ENCODE measurements at places on chromosomes 2 and 18.

DNA sequence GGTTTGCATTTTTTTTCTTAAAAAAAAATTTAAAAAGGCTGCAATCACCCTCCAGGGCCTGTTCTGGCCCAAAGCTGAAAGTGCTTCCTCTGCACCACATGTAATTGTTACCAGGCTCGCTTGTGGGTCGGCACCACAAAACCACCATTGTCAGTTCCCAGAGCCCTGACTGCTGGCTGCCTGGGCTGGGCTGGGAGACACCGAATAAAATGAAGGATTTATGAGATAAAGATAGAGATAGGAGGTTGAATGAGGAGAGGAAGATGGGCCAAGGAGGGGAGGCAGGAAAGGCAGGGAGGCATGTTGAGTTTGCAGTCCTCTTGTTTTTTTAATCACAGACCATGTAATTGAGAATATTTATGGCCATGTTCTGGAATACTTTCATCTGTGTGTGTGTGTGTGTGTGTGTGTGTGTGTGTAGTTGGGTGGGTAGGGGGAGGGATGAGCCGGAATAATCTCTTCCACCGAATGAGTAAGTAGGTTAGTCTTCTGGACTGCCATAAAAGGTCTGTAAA is 14.7 kb downstream of the NRP2 start:
- DNase-seq: no peak

- DNase-seq: no peak
These were observed 56.6 kb upstream of the SLC1A4 start for GRCh38 chr2:64932371-64933216.

GRCh38 chr18:49898421-49898820 is 85.1 kb upstream of the ACAA2 start:
- no peak for DNase-seq

GRCh38 chr2:24073816-24074215 is 2.3 kb downstream of the SF3B6 start:
- no peak for DNase-seq

DNA sequence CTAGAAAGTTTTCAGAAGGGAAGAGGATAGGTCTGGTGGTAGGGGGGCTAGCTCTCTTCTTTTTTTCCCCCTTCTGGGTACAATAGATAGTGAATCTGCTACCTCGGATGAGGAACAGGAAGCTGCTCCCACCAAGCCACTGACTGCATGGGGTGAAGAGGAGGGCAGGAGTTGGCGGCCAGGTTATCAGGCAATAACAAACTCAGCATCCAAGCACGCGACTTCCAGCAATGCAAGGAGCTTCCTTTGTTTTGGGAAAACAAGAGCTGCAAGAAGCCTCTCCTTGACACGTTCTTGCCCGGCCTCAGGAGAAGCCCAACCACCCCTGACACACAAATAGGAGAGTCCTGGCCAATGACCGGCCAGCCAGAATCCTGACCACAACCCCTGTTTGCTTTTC is 32.2 kb downstream of the NHEJ1 start:
- DNase-seq: no peak

- DNase-seq: peak; percentile 46
These were observed at the start of gene HNMT for GRCh38 chr2:137964066-137964858. Gene HNMT, plus strand, starts transcription at chr2:137964473. Its CDS starts 19 bp downstream, at chr2:137964492.

GRCh38 chr2:131034122-131035051 is 58.9 kb downstream of the FAM168B start:
- DNase-seq: no peak

DNA sequence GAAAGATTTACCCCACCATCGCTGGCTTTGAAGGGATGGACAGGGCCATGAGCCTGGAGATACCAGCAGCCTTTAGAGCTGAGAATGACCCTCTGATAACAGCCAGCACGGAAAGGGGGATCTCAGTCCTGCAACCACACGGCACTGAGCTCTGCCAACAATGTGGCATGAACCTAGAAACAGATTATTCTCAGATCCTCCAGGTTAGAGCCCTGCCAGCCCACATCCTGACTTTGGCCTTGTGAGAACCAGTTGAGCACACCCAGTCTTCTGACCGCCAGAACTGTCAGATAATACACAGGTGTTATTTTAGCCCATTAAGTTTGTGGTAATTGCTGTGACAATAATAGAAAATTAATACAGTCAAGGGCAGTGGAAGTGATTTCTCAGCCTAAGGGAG is 9.4 kb upstream of the GNLY start:
- DNase-seq: no peak

DNA sequence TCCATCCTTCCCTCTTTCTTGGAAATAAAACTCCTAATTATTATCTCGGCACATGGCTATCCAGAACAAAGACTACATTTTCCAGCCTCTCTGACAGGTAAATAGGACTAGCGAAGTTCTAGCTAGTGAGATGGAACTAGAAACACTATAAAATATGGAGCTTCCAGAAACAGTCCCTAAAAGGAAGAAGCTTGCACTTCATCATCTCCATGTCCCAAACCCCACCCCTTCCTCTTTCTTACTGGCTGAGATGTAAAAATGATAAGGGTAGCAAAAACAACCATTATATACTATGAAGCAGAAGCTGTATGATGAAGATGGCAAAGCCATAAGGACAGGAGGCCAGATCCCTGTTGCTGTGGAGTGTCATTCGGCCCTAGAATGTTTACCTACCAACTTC is 11.7 kb upstream of the ACTR2 start:
- no peak for DNase-seq

DNA sequence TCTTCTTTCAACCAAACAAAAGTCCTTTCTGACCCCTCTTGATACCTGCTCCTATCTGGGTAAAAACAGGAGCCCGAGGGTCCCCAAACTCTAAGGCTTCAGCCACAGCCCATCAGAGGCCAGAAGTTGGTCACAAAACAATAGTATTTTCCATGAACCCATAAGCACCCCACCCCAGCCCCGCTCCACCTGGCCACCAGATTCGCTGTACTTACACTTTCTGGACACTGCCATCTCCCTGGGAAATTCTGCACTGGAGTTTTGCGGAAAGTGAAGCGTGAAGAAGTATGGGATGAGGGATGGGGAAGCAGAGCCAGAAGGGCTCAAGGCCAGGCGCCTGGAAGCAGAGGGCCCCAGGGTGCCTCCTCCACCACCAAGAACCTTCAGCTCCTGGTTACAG is 5.2 kb upstream of the RUFY4 start:
- no peak for DNase-seq

GRCh38 chr2:5070257-5070656 is 621.9 kb upstream of the SOX11 start:
- DNase-seq: peak; percentile 45

GRCh38 chr18:3869848-3870247 is 419.9 kb downstream of the TGIF1 start:
- DNase-seq: peak; percentile 14

DNA sequence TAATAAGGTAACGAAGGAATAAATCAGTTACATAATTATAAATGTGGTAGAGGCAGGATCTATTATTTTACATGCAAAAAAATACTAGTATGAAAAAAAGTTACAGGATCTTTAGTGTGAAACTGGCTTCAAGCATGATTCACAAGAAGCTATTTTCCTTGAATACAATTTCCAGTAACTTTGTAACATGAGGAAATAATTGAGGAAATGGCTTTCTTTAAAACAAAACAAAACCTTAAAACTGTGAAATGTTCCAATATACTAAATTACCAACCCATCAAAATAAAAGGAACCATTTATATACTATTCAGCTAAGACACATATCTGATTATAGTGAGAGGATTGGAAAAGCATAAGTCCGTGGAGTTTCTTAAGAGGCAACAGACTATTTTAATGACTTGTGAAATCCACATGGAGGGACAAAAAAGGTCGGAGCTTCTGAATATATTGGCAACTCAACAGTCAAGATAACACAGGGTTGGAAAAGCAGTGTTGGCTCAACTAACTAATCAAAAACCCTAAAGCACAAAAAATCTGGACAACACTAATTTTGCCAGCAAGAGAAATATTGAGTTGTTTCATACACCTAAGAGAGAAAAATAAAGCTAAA is 10.6 kb downstream of the IRS1 start:
- no peak for DNase-seq

GRCh38 chr2:40646642-40647041 is 194.8 kb upstream of the SLC8A1 start:
- DNase-seq: no peak

GRCh38 chr18:49751427-49752094 is 61.8 kb downstream of the ACAA2 start:
- DNase-seq: no peak

- DNase-seq: no peak
These were observed 91.8 kb upstream of the SERTAD2 start for GRCh38 chr2:64745562-64745961.

DNA sequence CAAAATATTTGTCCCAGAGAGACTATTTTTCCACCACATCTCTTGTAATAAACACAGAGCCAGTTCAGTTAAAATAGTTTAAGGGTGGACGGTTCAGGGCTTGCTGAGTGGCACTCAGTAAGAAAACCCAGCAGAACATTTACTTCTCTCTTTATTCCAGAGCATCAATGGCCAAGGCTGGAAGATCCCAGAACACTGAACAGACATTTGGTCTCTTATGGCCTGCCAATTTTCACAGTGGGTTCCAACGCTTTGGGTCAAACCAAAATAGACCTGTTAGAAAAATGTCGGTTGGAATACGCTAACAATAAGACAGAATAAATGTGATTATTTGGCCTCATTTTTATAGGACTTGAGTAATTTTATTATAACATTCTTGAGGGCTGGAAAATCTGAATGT is 580.3 kb upstream of the TMEFF2 start:
- no peak for DNase-seq

GRCh38 chr18:56326336-56327072 is 311.9 kb downstream of the TXNL1 start:
- no peak for DNase-seq

- DNase-seq: peak; percentile 75
These were observed 36.9 kb upstream of the BMPR2 start for GRCh38 chr2:202339071-202339870.

DNA sequence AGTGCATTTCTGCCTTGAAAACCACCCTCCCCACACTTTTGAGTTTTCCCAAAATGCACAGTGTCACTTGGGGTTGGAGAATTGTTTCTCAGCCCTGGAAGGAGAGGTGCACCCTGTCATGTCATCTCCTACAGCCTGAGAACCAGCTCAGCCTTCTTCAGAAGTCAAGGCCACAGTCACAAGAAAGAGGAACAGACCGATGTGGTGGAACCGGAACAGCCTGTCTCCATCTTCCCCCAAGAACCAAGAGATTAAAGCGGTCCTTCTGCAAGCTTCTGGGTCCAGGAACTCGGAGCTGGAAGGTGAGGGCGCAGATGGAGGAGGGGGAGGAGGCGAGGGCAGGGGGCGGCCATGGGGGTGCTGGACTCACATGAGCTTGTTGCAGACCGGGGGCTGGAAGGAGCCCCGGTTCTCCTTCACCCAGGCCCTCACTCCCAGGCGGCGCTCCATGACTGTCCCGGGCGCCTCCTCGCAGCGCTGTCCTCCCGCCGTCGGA is 248 bp downstream of the HAAO start:
- no peak for DNase-seq

GRCh38 chr2:233928594-233929351 is 11.6 kb downstream of the TRPM8 start:
- DNase-seq: no peak

DNA sequence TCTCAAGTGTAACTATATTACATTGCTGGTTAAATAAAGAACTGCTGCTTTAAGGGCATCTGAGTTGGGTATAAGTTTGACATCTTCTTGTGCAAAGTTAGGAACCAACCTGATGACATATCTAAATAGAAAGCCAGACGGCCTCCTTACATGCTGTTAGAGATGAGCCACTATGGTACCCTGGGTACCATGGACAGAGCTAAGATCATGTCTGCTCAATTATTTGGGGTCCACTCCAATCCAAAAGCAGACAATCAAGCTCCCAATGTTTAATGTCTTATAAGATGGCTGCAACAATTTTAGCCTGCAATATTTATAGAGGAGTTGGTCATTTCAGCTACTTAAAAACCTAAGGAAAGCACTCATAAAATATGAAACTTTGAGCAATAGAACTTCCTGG is 86.2 kb downstream of the UPP2 start:
- DNase-seq: no peak

DNA sequence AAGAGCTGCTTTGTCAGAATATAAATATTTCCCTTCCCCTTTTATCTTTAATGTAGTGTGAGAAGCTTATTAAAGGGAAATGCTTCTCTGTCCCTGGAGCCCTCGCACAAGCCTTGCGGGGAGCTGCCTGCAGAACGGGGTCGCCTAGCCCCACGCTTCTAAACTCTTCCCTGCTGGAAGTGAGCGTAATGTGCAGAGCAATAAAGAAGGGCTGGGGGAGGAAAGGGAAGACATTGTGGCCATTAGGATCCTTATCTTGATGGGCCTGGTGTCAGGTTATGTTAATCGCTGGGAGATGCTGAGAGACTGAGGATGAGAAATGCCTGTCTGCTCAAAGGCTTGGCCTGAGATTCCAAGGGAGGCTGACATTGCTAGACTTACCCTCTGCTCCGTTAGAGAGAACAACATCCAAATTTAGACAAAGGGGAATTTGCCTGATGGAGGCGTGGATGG is 18.9 kb upstream of the FZD7 start:
- no peak for DNase-seq

DNA sequence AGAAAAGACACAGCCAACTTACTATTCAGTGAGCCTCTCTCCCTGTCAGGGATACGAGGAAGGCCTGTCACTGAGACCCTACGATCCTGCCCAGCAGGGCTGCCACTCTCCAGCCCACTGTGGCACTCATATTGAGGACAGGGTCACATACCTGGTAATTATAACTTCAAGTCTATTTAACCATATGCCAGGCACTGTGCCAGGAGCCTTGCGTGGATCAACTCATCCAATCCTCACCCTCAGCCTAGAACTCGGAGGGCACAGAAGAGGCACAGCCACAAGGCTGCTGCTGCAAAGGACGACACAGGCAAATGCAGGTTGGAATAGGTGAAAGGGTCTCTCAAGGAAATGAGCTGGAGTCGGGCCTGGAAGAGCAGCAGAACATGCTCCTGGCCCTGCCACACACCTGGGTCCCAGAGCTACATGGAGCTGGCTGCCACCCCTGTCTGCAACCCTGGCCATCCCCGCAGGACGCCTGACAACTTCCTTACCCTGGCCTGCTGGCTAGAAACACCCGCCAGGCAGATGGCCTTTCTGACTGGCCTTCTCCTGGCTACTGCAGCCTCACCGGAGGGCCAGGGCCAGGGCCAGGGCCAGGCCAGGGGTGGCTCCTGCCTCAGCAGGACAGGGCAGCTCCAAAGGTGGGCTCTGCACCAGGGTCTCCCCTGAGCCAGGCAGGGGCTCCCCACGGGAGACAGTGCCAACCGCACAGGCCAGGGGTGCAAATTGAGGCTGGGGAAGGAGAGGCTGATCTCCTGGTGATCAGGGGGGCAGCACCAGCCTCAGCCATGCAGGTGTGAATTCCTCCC is 32.1 kb upstream of the SLC66A3 start:
- DNase-seq: no peak

DNA sequence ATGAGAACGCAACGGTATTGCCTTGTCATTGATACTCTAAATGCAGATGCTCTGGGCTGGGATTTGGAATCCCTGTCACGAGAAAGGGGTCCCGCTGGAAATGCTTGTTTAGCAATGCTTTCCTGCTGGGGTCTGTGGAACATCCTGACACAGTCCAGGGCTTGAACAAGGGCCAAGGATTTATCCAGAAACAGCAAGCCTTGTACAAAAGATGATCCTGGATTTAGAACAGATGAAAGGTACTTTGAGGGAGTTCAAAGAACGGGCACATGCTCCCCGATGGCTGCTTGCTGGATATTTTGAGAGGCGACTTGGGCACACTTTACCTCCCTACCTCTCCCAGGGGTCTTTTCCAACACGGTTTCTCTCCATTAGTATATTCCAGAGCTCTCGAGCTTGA is 108.1 kb upstream of the CELF4 start:
- no peak for DNase-seq

All from DMS153 (cell line).